ENCODE measurements at places on chromosomes 11 and 22.

GRCh38 chr11:65997286-65997685 lies 4.7 kb downstream of the EIF1AD start:
- DNase-seq = no peak

- no peak for DNase-seq
Observed at GRCh38 chr11:6040874-6041273, 10.3 kb upstream of the OR56A1 start.

- DNase-seq = peak; percentile 73
Observed at GRCh38 chr22:30277547-30278344, 11.1 kb upstream of the OSM start.

DNA sequence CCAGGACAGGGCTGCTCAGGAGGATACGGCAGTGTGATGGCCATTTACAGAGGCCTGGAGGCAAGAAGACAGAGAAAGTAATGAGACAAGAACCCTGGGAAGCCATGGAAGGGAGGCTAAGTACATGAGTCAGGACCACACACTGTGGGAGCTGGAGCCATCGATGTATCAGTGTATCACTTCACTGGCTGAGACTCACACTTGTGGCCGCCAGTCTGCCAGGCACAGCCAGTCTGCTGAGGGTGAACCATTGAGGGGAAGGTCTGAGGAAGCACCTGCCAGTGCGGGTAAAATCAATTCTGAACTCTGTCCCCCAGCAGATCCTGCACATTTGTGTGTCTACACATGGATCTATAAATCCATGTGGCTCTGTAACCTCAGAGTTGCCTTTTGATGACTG lies 195.6 kb downstream of the GRIK4 start:
- DNase-seq = peak; percentile 39

- DNase-seq = no peak
Observed at GRCh38 chr22:43151251-43152002, at the start of gene TSPO. Gene TSPO (plus strand): TSS chr22:43151559. CDS start chr22:43159239, 7,680 bp downstream.

- DNase-seq = no peak
Observed at GRCh38 chr11:128905345-128906184, 14.4 kb downstream of the KCNJ5 start.

DNA sequence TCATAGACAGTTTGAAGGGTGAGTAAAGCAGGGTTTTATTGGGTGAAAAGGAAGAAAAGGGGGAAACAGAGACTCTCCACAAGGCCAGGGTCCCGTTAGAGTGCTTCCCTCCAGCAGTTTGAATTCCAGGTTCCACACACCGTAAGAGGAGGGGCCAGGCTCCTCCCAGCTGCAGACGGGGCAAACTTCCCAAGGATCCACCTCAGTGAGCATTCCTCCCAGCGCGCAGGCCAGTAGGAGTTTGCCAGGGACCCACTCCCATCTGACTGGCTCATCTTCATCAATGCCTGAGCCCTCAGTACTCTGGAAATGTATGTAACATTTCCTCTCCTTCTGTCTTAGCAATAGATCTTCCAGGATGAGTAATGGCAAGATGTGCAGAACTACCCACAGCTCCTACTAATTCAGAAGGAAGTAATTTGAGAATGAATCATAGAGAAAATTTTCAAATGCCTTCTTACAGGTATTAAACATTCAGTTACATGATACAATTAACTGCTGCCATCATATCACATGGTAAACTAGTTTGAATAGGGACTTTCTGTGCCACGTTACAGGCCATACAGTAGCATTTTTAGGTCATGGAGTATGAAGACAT lies 34.0 kb upstream of the TRPC6 start:
- no peak for DNase-seq

GRCh38 chr11:71125150-71125549 lies 127.2 kb downstream of the SHANK2 start:
- DNase-seq = no peak

DNA sequence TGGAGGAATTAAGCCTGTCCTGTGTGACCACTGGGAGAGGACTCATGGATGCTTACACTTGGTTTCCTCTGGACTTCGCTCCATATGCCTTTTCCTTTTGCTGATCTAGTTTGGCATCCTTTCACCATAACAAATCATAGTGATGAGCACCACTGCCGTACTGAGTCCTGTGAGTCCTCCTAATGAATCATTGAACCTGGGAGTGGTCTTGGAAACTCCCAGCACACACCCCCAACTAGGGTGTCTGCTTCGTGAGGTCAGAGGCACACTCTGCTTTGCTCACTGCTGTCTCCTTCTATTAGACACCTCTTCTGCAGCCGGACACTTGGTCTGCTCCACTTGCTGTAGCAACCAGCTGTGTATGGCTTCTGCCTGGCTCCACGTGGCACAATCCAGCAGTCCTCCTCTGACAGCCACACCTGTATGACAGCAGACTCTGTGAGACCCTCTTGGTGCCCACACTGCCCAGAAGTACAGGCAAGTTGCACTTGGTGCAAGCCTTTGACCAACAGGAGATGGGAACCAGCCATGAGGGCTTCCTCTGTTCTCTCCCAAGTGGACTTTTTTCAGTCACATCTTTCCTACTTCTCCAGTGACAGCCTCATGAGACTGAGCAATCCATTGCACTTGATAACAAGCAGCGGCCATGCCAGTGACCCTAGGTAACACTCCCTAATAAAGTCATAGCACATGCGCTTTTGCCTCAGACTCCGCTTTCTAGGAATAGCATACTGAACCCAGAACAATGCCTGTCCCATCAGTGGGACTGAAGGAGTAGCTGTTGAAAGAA lies 65.0 kb upstream of the HMGXB4 start:
- DNase-seq = no peak

DNA sequence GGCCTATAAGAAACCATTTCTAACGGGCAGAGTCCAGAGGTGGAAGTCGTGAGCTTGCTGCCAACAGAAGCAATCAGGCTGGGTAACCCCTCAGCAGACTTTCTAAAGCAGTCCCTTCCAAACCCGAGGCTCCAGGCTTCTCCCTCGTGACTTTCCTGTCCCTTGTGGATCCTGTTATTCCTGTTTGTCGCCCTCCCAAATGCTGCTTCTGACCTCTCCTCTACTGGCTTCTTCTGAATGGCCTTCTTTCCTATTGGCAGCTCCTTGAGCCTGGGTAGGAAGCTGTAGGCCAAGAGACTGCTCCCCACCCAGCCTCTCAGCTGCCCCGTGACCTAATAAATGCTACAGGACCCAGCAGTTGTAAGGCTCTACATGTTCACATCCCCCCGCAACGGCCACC lies 35.0 kb downstream of the MAFF start:
- no peak for DNase-seq

GRCh38 chr11:101870510-101870909 lies 44.3 kb upstream of the CEP126 start:
- DNase-seq = no peak

DNA sequence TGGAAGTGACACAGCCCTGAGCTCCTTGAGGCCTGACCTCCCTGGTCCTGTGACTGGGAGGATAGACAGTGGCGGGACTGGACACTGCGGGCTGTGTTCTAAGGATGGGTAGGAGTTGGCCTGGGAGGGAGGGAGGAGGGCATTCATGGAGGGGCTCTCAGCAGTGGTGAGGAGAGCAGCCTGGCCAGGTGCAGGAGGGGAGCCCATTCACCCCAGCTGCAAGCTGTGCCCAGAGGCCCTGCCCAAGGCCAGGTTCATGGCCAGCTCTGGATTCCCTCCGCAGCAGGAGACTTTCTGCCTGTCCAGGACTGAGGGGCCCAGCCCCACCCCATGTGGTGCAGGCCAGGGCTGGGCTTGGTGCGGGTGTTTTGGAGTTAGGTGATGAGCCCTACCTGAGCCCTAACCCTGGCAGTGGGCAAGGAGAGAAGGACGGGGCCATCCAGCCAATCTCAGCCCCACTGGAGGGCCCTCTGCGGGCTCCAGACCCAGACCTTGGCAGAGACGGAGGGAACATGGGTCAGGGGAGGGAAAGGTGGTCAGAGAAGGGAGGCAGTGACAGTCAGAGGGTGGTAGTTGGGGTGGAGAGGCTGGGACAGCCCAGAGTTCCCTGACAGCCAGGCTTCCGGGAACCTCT lies 26.8 kb downstream of the CACNA1I start:
- no peak for DNase-seq

DNA sequence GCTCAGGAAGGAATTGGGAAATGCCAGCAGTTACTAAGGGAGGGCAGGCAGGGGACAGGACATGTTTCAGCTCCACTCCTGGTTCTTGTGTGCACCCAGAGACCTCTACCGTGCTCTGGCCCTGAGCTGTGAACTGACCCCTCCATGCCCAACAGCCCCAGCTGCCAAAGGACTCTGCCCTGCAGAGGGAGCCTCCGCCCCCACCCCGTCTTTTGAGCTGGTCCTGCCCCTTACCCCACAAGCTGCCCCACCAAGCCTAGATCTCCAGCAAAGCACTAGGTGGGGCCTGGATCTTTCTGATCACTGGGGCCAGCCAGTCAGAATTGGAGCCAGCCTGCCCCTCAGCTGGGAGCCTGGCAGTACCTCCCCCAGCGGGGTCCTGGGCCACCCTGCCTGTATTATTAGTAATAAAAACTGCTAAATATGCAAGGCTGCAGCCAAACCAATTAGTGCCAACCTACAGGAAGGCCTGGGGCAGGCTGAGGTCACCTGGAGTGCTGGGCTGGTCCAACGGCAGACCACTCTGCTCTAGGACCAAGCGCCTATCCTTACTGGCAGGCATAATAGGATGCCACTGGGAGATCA lies 23.9 kb upstream of the DRICH1 start:
- no peak for DNase-seq

DNA sequence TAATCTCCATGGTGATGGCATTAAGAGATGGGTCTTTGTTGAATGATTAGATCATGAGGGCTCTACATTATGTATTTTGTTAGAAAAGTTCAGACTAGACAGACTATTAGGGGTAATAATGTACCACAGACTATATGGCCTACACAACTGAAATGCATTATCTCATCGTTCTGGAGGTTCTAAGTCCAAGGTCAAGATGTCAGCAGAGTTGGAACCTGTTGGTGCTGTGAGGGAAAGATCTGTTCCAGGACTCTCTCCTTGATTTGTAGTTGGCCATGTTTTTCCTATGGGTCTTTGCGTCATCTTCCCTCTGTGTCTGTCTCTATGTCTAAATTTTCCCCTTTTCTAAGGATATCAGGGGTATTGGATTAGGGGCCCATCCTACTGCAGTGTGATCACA lies 8.4 kb upstream of the GLYATL1 start:
- DNase-seq = no peak

- no peak for DNase-seq
Observed at GRCh38 chr11:87295237-87295636, 257.5 kb downstream of the TMEM135 start.

DNA sequence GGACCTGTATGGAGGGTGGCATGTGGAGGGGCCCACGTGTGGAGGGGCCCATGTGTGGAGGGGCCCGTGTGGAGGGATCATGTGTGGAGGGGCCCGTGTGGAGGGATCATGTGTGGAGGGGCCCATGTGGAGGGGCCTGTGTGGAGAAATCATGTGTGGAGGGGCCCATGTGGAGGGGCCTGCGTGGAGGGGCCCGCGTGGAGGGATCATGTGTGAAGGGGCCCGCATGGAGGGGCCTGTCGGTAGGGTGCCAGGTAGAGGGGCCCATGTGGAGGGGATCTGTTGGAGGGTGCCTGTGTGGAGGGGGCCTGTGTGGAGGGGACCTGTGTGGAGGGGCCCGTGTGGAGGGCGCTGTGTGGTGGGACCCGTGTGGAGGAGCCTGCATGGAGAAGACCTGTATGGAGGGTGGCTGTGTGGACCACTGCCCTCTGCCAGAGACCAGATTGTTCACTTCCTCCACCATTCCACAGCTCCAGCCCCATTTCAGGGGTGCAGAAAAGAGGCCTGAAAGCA lies 47.0 kb downstream of the IGLL5 start:
- DNase-seq = no peak

GRCh38 chr22:46289244-46289891 lies 7.3 kb upstream of the GTSE1 start:
- DNase-seq = no peak

DNA sequence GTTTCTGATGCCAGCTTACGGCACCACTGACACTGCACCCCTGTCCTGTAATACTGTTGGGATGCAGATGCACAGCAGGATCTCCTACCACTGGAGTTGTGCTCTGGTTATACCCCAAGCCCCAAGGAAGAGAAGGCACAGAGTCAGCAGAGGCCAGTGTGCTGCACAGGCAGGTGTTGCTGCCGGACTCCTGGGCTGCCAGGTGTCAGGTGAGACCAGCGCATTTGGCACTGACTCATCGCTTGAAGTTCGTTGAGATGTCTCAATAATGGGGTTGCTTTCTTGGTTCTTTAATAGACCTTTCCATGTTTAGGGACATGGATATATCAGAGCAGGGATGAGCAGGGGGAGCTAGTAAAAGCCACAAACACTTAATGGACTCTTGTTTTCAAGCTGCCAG lies 75.7 kb upstream of the TTC12 start:
- no peak for DNase-seq

- DNase-seq = no peak
Observed at GRCh38 chr22:44014241-44014640, 9.9 kb upstream of the PARVB start.

DNA sequence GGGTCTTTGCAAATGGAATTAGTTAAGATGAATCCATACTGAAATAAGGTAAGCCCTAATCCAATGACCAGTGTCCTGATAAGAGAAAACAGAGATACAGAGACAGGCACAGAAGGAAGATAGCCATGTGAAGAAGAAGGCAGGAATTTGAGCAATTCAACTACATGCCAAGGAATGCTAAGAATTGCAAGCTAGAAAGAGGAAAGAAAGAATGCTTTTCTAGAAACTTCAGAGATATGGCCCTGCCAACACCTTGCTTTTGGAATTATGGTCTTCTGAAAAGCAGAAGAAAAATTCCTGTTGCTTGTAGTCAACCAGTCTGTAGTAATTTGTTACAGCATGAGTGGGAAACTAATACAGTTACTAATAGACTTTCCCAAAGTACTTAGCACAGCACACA lies 111.3 kb downstream of the SLC17A6 start:
- DNase-seq = no peak

DNA sequence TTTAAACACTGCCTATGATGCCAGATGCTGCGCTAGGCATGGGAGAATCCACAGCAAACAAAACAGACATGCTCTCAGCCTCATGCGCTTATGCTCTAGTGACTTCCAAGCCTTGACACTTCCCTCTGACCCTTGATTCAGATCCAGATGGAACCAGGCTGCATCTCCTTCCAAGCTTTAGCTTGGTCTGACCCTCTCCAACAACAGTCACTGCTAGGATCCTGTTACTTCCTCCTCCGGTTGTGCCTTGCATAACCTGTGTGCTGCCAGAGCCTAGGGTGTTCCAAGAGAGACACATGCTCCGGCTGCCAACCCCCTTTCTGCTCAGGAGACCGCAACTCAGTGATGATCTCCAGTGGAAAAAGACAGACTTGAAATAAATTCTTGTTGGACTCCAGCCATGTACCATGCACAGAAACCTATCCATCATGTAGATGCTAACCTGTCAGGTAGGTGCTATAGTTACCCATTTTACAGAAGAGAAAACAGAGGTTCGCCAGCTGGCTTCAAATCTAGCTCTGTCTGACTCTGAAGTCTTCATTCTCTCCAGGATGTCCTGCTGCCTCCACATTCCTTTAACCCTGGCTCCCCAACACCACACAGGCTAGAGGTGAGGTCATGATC lies 136.3 kb upstream of the TEAD1 start:
- DNase-seq = no peak

GRCh38 chr11:57873196-57873911 lies 111.8 kb downstream of the CTNND1 start:
- DNase-seq = no peak
